ENCODE measurements at places on chromosomes 16 and 17.

DNA sequence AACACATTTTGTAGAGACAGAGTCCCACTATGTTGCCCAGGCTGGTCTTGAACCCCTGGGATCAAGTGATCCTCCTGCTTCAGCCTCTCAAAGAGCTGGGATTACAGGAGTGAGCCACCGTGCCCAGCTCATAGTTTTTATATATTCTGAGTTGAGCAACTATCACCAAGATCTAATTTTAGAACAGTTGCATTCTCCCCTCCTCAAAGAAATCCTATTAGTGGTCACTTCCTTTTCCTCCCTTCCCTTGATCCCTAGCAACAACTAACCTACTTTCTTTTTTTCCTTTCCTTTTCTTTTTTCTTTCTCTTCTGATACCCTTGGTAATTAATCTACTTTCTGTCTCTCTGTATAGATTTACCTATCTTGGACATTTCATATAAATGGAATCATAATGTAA lies 61.5 kb upstream of the B4GALNT2 start:
- no peak for DNase-seq

DNA sequence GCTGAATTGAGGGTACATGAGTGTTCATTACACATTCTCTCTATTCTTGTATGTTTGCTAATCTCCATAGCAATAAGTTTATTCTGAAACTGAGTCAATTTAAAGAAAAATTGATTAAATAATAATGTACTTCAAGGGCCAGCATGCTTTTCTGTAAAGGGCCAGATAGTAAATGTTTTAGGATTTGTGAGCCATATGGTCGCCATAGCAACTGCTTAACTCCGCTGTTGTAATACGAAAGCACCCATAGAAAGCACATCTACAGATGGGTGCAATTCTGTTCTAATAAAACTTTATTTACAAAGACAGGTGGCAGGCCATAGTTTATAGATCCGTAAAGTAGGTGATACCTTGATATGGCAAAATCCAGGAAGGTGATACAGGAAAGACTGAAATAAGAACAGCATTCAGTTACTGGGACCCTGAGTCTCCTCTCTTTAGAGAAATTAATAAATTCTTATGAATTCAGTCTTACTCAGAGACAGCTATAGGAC lies 36.6 kb downstream of the GRIN2A start:
- DNase-seq: no peak

- no peak for DNase-seq
These were observed 15.8 kb upstream of the PRM1 start for GRCh38 chr16:11296706-11297491.

- no peak for DNase-seq
These were observed 31.5 kb upstream of the FBXW10B start for GRCh38 chr17:15650741-15651582.

DNA sequence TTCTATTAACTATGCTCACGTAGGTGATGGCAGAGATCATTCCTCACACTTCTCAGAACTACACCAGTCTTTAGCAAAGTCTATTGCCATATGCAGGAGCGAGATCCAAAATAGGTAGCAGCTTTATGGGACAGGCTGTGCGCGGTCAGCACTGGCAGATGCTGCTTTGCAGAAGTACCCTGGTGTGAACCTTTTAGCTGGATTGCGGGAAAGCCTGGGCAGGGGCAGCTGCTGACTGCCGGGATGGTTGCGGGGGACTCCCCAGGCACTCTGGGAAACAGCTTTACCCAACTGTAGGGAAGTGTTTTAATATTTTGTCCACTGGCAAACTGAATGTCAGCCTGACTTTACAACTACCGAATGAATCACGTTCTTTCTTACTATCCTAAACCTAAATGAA lies 251.3 kb downstream of the HS3ST3A1 start:
- DNase-seq: no peak

DNA sequence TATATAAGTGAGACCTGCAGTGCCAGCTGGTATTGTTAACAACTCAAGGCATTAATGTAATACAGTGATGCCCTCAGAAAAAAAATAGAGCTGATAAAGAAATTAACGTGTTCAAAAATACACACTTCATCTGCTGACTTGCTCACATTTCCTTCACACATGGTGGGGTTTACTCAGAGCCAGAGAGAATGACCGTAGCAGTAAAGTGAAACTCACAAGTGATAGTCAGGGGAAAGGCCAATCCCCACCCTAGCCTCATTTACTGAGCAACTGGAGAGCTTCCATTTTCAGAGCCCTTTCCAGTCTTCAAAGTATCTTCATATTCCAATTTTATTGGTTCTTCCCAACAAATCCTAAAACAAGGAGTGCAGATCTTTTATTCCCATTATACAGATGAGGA lies 74.0 kb upstream of the HLF start:
- no peak for DNase-seq

GRCh38 chr16:30372725-30373124 lies 1.9 kb upstream of the MYL11 start:
- DNase-seq: no peak

- no peak for DNase-seq
These were observed 175.1 kb downstream of the MYO1D start for GRCh38 chr17:32701871-32702270.

- no peak for DNase-seq
These were observed 90.1 kb downstream of the CLEC16A start for GRCh38 chr16:11034481-11034931.

GRCh38 chr17:78903101-78903779 lies at the start of gene CEP295NL:
CEP295NL (minus strand) TSS chr17:78903201; CDS start chr17:78901828, 1,373 bp downstream.
- DNase-seq: peak; percentile 41

DNA sequence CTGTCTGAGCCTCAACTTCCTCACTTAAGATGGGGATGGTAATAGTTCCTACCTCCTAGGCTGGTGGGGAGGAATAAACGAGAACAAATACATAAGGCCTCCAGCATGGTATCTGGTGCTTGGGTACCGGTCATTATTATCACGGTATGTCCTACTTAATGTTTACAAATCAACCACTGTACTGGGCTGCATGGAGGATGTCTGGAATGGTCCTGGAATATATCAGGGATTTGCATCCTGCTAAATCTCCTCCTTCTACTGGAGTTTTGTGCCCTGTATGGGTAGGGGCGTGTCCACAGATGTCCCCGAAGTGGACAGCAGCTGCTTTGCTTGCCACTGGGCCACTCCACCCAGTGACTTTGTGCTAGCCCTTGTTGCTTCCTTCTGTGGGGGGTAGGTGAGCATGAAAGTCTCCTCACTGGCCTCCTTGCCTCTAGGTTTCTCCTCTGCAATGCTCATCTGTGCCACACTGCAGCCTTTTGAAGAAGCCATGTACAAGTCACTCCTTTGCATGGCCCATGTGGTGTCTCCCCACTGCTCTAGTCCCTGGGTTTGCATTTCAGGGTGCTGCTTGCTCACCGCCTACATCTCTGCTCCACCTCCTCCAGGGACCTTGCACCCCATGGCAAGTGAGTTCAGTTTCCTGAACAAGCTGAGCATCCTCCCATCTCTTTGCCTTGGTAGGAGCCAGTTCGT lies 2.2 kb upstream of the CMIP start:
- no peak for DNase-seq

GRCh38 chr16:303760-304505 lies 21.0 kb downstream of the PDIA2 start:
- DNase-seq: no peak

GRCh38 chr16:74842413-74842812 lies 67.8 kb upstream of the FA2H start:
- no peak for DNase-seq

DNA sequence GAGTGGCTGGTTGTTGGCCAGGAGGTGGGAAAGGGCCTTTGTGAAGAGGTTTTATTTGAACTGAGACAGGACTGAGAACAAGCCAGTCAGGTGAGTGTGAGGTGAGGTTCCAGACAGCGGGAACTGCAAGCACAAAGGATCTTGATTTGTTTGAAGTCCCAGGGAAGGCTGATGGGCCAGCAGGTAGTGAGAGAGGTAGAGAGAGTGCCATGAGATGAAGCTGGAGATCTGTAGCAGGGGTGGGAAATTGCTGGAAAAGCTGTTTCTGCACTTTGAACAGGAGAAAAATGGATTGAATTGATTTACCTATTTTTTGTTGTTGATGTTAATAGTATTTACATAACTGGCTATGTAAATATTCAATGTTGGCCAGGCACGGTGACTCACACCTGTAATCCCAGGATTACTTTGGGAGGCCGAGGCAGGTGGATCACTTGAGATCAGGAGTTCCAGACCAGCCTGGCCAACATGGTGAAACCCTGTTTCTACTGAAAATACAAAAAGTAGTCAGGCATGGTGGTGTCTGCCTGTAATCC lies 7.7 kb upstream of the DCTPP1 start:
- no peak for DNase-seq

GRCh38 chr17:3636908-3637373 lies 381 bp downstream of the CTNS start:
- DNase-seq: no peak

DNA sequence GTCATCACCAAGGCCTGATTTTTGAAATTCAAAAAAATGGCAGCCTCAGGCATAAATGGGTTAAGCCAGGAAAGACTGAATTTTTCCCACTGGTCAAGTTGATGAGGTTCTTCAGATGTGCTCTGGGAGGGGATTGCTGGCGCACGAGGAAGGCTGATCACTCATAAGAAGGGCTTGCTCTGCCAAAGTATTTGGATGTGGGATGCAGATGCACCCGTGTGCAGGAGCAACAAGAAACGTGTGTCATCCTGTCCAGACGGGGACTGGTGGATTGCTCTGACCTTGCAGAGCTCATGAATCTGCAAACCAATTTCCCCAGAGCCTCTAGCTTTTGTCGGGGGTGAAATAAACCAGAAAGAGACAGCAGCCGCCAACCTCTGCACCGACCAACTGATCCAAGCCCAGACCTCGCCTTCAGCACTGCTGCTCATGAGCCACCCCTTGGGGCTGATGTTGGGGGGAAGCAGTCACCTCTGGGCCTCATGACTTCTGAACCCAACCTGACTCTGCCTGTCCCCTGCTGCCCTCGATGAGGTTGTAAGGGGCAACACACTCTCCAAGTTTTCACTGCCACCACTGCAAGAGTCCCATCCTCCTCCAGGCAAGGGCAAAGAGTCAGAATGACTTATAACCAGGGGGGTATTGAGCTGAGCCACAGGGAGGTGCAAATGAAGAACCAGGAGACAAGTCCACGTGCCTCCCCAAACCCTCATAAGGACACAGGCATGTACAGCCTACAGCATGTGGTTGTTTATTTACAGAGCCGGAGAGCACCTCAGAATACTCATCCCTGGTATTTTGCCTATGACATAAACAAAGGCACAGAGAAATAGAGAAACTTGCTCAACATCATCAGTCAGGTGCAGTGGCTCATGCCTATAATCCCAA lies 452.0 kb downstream of the SOX9 start:
- DNase-seq: no peak

GRCh38 chr16:35562471-35562870 lies 2103.1 kb downstream of the TP53TG3F start:
- DNase-seq: no peak

- DNase-seq: peak; percentile 61
These were observed 11.2 kb downstream of the PIK3R5 start for GRCh38 chr17:8954339-8954738.

Data from T-helper 2 cell treated with Interferon-gamma antibody and Interleukin-4, amounts not matched to agents 5 μg/mL and 100 μg/mL, for 36 hours (primary cell).